ENCODE measurements at places on chromosomes 6 and 20.

DNA sequence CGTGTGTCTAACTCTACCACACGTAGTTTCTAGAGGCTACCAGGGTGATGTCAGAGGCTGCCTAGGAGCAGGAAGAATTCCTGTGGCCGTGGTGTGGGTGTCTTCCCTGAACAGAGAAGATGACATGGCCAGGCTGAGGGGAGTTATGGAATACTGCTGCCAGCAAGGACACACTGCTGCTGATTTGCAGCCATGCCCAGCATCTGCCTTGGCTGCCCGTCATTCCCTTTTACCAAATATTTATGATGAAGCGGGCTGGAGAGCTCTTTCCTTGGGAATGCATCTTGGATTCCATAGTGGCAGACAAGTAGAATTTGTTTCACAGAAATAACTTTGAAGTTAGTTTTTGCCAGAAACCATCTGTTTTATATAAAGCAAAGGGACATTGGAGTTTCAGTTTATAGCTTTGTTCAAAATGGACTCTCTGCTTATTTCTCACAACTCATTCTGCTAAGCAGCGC, 80.8 kb upstream of the VSTM2L start:
- DNase-seq = no peak

GRCh38 chr6:124148236-124148957, 344.7 kb downstream of the NKAIN2 start:
- no peak for DNase-seq

GRCh38 chr6:21808045-21808470, 214.5 kb downstream of the SOX4 start:
- no peak for DNase-seq

GRCh38 chr6:148973538-148974208, 226.8 kb downstream of the UST start:
- no peak for DNase-seq

DNA sequence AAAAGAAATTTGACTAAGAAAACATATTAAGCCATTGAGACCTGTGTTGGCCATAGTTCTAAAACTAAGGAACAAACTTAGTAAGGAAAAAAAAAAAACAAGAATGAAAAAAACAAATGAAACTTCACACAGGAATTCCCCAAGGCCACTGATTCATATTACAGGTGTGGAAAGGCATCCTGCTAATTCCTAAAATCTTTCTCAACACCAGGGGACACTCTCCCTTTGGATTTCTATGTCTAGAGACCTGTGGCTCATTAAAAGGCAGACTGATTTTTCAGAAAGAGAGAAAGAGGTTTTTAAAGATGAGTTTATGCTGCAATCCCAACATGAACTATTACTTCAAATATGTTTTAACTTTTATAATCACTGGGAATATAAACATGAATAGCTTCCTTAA, at the start of gene OR12D1:
Gene OR12D1 (plus strand): TSS at position 341 of the 400 bp plus-strand sequence.
- DNase-seq = no peak

DNA sequence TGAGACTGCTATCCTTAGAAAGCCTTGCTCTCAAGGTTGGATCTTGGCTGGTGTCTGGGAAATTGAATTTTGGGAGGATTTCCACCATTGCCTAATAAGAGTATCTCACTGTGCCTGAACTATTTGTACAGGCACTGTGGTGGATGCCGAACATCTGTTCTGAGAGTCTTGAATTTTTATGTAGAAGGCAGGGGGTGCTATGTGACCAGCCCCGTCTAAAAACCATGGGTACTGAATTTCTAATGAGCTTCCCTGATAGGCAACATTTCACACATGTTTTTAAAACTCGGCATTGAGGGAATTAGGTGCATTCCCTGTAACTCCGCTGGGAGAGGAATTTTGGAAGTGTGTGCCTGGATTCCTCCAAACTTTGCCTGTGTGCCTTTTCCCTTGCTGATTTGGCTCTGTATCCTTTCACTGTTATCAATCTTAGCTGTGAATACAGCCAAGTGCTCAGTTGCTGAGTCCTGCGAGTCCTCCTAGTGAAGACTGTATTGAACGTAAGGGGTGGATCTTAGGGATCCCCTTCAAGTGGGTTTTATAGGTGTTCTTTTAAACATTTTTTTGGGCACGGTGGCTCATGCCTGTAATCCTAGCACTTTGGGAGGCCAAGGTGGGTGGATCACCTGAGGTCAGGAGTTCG, 27.6 kb upstream of the SCAF8 start:
- DNase-seq = no peak

DNA sequence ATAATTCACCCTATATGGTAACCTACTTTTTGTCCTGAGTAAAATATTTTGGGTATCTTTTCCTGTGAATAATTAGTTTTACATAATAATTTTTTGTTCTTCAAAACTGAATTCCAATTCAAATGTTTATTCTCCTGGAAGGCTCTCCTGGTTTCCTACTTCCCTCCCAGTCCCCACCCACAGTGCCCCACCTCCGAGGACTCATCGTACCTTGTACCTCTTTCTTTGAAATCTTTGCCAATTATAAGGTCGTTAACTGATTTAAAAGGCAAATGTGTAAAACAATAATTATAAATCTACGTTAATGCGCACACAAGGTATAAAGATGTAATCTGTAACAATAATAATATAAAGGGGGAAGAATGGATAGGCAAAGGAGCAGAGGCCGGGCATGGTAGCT, 40.5 kb upstream of the VEGFA start:
- DNase-seq = no peak

DNA sequence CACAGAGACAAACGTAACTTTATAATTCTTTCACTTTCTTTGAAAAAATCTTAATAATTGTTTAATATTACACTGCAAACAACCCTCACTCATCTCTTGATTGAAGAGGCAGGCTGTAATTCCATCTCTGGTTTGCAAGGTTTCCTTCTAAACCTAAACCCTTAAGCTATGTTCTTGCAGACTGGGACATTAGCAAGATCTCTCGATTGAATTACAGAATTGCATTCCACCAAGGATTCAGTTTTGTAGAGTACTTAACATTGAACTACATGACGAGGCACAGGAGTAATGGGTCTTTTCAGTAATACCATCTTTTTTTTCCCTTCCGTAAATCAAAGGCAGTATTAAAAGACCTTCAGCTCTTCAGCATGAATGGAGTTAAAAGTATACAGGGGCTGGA, 111.6 kb upstream of the EEF1E1 start:
- no peak for DNase-seq

DNA sequence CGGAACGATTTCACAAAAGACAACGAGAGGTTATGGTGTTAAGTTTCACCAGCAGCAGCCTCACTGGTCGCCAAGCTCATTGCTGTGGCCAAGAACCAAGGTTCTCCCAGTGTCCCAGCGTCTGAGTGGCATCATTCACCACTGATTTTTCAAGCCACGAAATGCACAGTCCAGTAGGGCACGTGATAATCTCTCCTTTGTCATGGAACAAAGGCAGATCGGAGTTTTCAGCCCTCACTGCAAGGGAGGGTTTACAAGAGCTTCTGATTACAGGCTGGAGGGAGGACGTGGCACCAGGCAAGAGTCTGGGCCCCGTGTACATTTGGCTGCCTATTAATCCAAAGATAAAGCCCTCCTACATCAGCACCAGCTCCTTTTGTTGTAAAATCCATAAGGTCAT, 2.0 kb downstream of the CD24 start:
- no peak for DNase-seq

GRCh38 chr6:67640484-67640883, 994.6 kb upstream of the ADGRB3 start:
- DNase-seq = no peak

DNA sequence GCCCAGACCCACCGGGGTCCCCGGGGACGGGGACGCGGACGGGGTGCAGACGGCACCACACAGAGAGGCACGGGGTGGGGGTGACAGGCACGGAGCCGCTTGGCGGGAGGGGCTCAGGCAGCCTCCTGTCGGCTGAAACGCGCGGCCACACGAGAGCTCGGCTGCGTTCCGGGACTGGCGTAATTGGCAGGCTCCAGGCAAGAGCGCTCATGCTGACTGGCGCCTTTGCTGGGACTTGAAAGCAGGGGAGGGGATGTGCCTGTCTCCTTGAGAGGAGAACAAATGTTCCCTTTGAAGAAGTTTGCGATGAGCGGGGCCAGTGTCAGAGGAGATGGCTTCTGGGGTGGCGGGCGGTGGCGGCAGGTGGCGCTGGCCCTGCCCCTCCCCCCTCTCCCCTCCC, 25.8 kb downstream of the BHLHE23 start:
- no peak for DNase-seq

GRCh38 chr6:45433533-45434380, 56.0 kb upstream of the SUPT3H start:
- no peak for DNase-seq

- no peak for DNase-seq
These were observed 18.3 kb downstream of the HIVEP2 start for GRCh38 chr6:142926494-142927270.

DNA sequence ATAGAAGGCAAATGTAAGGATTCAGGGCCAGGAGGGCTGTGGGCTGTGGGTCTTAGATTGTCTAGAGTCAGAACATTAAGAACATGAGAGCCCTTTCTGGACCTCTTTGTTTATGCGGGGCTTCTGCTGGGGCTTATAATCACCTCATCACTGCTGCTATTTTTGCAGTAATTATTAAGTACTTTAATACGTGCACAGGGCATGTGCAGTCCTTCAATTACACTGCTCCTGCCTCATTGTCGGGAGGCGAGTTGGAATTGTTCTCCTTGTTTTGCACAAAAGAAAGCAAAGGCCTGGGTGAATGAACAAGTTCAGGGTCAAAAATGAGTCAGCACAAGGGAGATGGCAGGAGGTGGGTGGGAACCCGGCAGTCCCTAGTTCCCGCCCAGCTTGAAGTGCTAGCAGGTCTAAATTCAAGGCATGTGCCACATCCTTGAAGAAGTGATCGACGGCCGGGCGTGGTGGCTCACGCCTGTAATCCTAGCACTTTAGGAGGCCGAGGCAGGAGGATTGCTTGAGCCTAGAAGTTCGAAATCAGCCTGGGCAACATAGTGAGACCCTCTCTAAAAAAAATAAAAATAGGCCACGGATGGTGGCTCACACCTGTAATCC, 34.4 kb upstream of the PTPN1 start:
- DNase-seq = no peak

GRCh38 chr20:55271371-55271770, 733.9 kb downstream of the CBLN4 start:
- no peak for DNase-seq

DNA sequence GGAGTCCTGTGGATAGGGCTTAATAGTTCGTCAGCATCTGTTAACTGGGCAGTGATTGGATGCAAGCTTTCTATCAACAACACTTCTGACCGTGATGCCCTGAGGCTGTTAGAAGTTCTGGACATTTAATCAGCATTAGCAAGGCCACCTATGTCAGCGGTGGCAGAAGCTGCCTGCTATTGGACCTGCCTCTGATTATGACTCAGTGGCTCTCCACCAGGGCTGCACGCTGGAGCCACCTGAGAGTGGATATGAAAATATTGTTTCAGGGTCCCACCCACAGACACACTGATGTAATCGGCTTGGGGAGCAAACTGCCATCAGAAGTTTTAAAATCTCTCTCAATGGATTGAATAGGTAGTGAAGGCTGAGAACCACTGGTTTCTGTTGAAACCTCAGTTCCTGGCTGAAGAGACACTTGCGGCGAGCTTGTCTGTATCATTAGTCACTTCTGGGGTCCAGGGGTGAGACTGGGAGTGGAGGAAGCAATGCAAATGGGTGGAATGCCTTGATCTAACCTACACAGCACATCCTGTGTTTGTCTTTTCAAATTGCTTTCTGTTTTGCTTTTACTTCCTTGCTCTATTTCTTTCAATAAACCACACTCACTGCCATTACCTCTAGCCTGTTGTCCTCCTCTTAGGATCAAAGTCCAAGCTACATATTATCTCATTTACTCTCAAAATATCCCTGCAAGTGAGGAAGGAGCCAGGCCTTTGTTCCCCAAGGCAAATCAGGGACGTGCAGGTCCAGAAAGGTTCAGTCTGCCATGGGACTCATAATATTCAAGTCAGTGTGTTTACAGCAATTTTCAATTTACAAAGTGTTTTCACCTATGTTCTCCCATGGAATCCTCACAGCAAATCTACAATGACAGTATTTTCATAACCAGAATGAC, 4.2 kb downstream of the CLIC5 start:
- DNase-seq = no peak

DNA sequence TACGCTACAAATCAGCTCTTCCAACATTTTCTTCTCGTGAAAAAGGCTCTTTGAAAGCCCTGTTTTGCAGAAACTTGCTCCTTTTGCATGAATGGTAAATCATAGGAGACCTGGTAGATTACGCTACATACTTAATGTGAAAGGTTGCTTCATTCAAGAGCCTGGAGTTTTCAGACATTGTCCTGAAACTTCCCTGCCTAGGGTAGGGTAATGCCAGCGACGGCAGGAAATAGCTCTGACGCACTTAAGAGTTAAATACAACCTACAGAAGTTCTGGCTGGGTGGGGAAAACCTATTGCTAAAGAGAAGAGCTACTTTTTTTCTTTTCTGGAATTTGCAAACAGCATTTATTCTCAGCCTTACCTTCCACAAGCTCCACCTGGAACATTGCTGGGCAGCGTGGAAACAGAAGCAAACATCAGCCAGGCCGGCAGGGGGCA, 144.5 kb downstream of the LPA start:
- no peak for DNase-seq

DNA sequence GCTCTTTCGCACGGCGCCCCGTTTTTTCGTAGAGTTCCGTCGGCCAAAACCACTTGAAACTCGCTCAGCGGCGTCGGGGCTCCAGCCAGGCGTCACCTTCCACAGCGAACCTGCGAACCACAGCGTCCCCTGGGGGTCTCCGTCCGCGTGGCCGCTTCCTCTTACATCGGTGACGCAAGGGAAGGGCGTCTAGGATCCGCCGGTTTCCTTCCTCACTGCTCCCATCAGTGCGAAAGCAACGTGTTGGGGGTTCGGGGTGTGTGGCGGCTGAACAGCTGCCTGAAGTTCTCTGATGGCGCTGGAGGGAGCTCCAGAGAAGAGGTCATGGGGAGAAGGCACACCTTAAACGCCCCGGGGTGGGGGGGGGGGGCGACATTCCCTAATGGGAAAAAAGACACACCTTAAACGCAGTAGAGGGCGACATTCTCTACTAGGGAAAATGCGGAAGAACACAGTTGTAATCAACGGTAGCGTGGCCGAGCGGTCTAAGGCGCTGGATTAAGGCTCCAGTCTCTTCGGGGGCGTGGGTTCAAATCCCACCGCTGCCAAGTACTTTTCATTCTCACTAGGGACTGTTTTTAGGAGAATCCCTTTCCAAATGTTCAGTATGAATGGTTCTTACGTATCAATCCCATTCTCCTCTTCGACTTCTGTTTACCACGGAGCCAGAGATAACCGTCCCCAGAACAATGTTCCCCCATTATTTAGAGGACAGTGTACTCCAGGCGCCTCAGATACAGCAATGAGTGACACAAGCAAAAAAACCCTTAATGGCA, 16.4 kb downstream of the ZNF311 start:
- DNase-seq = no peak

- no peak for DNase-seq
These were observed 37.1 kb downstream of the PHF3 start for GRCh38 chr6:63672582-63673129.

All from vagina (tissue), 2 donors.